Activated CD4-positive, CD25-positive, alpha-beta regulatory T cell (primary cell): ENCODE measurements at places on chromosomes 4 and X.

GRCh38 chr4:4866124-4866865 lies 6.8 kb downstream of the MSX1 start:
- DNase-seq, result no peak

- no peak for DNase-seq
These were observed 158.1 kb upstream of the ANXA10 start for GRCh38 chr4:167934216-167934615.

GRCh38 chr4:37623125-37623524 lies 63.1 kb downstream of the RELL1 start:
- DNase-seq, result no peak

DNA sequence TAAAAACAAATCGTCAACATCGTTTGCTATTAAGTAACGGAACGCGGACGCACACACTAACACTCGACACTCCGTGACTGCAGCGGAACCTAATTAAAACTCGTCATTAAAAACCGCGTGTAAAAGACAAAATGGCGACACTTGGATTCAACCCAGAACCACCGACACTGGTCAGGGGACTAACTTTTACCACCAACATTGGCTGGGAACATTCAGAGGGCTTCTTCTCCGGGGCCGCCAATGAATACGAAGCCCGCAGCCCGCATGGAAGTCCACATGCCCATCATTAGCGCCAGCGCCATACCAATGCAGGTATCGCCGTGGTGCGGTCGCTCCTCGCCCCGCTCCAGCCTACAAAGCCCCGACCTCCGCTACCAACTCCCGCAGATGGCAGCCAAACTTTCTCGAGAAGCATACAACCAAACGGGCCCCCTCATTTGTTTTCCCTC lies 498 bp downstream of the RBMX start:
- DNase-seq, result peak; percentile 7

DNA sequence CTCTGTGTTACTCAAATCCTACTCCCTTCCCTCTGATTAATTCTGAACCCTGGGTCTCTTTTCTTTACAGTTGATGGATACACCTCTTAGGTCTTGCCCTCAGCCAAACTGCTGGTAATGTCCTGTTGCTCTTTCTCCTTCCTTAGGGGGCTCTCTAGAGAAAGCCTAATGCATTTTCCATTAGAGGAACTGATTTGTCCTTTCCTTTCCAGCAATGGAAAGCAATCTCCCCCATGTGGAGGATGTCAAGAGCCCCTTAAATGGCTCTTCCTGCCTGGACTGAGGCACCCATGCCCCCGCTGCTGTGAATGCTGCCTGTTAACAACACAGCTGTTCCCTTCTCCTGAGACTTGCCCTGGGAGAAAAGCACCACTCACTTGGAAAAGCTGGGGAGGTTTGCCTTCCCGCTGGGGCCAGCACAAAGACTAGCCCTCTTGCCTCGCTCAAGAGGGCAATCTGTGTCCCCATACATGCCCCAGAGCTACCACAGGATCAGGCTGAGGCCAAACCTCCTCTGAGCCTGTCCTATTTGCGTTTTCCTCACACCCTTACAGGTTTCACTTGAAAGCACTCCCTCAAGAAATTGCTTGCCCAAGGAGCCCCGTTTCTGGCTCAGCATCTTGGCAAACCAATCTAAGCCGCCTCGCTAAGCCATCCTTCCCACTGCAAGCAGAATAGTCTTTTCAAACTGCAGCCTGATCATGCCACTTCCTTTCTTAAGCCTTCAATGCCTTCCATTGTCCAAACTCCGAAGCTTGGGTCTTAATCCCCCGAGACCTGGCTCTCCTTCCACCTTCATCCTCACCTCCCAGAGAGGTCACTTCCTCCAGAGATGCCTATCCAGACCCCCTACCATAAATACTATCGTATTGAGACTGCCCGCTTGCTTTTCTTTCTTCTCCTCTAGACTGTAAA lies 23.2 kb upstream of the SMIM20 start:
- no peak for DNase-seq

GRCh38 chr4:101777431-101777830 lies 13.1 kb upstream of the BANK1 start:
- DNase-seq, result no peak

- DNase-seq, result no peak
These were observed 39.5 kb downstream of the ADRA2C start for GRCh38 chr4:3805731-3806130.

GRCh38 chr4:185394568-185395237 lies 1.0 kb downstream of the LRP2BP start:
- DNase-seq, result no peak

DNA sequence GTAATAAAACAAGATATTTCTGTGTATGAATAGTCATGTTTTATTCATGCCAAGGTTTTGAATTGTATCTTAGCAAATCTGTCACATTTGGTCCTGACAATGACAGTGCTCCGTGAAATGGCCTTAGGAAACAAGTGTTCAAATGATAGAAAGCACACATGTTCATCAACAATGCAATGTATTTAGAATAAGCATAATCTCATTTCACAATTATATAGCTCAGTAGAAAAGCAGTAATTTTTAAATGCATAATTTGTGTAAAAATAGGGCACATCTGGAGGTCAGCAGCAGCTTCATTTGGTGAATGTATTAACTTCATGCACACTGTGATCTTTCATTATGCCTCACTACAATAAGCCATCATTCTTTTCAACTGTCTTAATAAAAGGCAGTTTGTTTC lies 380.4 kb downstream of the GPM6A start:
- no peak for DNase-seq

- no peak for DNase-seq
These were observed 39.7 kb downstream of the ACOX3 start for GRCh38 chr4:8400632-8401325.

DNA sequence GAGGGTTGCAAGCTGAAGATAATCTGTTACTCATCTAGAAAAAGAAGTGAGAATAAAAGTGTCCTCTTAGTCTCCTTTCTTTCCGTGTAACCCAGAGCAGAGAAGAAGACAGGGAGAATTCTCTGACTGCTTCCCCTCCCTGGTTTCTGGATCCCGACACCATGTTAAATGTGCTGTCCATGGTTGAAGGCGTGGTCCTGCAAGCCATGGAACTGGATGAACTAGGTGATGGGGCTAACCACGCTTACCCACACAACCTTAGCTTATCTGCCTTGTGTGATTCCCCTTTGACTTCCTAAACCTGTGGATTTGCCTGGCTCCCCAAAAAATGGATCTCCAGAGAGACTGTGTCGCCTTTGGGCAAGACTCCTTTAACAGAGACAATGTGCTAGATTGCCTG lies 907.6 kb downstream of the FSTL5 start:
- no peak for DNase-seq

GRCh38 chr4:7383266-7383665 lies 51.5 kb downstream of the PSAPL1 start:
- no peak for DNase-seq

GRCh38 chrX:109346491-109346890 lies 135.4 kb downstream of the GUCY2F start:
- no peak for DNase-seq

DNA sequence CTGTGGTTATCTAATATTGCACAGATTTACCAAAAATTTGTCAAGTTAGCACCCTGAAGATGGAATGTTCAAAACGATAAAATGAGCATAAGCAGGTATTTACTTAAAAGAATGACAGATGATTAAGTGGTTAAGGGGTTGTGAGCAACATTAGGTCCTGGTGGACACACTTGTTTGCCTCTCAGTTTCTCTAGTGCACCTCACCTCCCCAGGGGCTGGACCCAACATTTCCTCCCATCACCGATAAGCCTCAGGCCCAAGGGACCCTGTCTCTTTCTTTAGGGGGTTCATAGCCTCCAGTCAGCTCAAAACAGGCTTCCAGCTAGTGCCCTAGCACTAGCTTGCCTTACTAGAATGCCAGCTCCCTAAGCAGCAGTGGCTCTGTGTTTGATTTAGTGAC lies 88.0 kb downstream of the ATP11C start:
- no peak for DNase-seq

DNA sequence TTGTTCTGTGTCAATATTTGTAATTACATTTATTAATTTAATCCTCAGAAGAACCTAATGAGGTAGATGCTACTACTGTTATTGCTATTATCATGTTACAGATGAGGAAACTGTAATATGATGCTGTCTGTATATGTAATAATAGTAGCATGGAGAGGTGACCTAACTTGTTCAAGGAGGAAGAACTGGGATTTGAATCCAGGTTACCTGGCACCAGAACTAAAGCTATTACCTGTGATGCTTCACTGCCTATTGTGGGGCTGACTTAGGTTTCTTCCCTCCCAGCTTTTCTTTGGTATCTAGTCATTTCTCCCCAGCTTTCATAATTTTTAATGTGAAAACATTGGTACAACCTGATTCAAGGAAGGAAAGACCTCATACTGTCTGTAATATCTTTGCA lies 43.6 kb downstream of the RAPGEF2 start:
- no peak for DNase-seq
